ENCODE measurements at places on chromosomes 6 and 20.

DNA sequence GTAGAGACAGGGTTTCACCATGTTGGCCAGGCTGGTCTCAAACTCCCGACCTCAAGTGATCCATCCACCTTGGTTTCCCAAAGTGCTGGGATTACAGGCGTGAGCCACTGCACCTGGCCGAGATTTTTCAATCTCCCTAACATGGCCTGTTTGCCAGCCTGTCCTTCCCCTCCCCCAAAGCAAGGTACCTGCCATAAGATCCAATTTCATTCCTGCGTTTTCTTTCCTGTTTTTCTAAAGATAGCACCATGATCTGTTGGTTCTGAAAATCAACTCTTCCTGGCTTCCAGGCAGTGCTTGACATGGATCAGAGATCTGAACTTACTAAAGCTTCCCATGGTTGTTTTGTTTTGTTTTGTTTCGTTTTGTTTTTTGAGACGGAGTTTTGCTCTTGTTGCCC, 7.5 kb downstream of the MGME1 start:
- DNase-seq = no peak

- DNase-seq = no peak
Observed at GRCh38 chr6:25248123-25248522, 31.1 kb upstream of the CARMIL1 start.

DNA sequence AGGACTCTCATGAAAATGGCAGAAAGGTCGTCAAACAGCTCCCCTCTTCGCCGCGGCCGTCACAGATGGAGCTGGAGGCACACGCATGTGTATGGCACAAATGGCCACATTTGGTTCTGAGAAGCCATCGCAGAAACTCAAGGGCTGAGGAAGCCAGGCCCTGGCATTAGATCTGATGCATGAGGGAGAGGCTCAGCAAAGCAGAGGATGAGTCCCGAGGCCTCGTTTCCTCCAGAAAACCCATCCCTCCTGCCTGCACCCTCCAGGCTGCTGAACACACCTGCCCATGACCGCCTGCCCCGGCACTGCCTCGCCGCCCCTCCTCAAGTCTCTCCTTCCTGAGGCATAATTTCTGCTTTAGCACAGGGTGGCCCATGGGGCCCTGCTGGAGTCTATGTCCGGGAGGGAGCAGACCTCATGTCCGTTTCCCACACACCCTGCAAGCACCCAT, 240.3 kb downstream of the DLL1 start:
- DNase-seq = no peak

DNA sequence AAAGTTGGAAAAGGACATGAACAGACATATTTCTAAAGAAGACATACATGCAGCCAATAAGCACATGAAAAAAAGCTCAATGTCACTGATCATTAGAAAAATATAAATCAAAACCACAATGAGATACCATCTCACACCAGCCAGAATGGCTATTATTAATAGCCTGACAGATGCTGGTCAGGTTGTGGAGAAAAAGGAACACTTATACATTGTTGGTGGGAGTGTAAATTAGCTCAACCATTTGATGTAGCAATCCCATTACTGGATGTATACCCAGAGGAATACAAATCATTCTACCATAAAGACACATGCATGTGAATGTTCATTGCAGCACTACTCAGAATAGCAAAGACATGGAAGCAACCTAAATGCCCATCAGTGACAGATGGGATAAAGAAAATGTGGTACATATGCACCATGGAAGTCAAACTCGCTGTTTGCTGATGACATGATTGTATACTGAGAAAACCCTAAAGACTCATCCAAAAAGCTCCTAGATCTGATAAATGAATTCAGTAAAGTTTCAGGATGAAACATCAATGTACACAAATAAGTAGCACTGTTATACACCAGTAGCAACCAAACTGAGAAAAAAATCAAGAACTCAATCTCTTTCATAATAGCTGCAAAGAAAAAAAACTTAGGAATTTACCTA, 196.8 kb downstream of the ADGB start:
- no peak for DNase-seq

GRCh38 chr20:50794181-50794845, 548 bp upstream of the BCAS4 start:
- DNase-seq = no peak

DNA sequence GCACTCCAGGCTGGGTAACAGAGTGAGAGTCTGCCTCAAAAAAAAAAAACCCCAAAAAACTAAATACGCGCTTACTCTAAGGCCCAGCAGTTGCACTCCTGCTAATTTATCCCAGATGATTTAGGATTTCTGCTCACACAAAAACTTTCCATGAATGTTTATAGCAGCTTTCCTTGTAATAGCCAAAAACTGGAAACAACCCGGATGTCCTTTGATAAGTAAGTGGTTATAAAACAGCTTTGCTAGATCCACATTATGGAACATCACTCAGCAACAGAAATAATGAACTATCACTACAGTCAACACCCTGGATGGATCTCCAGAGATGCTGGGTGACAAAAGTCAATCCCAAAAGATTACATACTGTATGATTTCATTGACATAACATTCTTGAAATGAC, 220.4 kb upstream of the JARID2 start:
- DNase-seq = no peak

GRCh38 chr6:135531954-135532490, 34.5 kb upstream of the AHI1 start:
- no peak for DNase-seq

DNA sequence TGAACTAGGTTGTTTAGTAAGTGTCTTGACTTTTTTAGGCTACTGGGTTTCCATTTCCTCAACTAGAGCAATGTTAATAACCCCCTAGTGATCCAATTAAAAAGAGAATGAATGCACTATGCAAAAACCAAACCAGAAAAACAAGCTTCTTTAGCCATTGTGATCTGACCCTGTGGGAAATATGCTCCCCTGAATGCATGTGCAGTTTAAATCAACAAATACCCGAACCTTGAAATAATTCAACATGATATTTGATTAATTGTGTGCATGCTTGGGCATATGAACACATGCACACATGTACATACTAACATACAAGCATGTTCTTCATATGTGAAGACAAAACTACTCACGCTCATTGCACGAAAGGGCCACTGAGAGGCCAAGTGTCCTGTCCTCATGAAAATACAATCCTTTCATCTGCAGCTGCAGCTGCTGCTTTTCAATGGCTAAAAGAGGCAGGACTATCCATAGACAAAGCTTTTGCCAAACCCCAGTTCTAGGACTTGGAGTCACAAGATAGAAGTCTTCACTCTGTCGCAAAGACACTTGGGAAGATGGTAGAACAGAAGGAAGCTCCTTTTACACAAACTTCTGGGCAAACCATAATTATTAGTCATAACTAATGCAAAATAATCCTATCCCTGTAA, 207.1 kb upstream of the POU3F2 start:
- no peak for DNase-seq

All from GM12864 (cell line).